ENCODE measurements at places on chromosomes 2 and 18.

DNA sequence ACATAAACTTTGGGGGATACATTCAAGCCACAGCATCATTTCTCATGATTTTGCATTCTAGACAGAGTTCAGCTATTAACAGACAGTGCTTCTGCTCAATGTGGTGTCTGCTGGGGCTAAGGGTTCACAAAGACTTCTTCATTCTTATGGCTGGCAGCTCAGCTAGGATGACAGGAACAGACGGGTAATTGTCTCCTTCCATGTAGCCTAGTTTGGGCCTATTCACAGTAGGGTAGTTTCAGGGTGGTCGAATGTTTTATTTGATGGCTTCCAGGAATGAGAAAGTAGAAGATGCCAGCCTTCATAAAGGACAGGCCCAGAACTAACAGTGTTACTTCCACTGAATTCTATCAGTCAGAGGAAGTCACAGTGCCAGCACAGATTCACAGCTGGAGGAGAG, 26.0 kb upstream of the BCL2L11 start:
- no peak for DNase-seq

GRCh38 chr2:122135021-122135937, 379.8 kb downstream of the TSN start:
- DNase-seq, result no peak

DNA sequence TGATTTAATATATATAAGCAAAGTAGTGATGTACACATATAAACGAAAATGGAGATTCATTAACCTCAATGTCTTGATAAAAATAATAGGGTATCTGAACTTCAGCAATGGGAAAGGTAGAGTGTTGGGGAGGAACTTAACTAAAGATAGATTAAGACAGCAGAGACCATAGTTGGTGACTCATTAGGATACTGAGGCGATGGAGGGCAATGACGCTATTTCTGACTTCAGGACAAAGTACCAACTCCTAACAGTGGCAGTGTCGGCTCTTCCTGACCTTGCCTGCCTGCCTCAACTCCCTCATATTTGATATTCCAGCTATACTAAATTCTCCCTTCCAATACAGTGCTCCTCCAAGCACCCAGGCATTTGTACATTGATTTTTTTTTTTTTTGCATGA, 98.6 kb downstream of the CDH2 start:
- no peak for DNase-seq

DNA sequence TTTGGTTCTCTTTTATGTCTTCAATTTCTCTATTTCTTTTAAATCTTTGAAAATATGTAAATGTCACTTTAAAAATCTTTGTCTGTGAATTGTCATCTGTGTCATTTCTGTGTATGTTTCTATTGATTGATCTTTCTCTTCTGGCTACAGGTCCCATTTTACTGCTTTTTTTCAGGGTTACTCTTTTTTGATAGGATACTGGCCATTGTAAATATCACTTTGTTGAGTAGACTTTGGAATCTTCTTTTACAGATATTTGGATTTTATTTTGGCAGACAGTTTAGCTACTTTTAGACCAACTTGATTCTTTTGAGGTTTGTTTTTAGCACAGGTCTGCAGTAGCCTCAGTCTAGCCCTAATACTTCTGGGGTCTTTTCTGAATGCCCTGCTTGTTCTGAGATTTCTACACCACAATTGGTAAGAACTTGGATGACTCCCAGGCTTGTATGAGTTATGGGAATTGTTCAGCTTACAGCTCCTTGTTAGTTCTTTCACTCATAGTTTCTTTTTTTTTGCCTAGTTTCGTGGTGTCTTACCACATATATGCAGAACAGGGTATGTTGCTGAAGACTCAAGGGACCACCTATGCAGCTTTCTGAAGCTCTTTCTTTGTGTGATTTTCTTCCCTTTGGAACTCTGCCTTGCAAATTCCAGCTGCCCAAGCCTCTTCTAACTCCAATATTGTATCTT, 122.2 kb downstream of the QPCT start:
- DNase-seq, result no peak

GRCh38 chr18:63646936-63647335, 2.9 kb upstream of the SERPINB4 start:
- DNase-seq, result no peak

GRCh38 chr2:175414191-175414881, 232.8 kb upstream of the ATP5MC3 start:
- DNase-seq, result no peak

GRCh38 chr2:128504246-128505149, 185.8 kb upstream of the HS6ST1 start:
- DNase-seq, result no peak

DNA sequence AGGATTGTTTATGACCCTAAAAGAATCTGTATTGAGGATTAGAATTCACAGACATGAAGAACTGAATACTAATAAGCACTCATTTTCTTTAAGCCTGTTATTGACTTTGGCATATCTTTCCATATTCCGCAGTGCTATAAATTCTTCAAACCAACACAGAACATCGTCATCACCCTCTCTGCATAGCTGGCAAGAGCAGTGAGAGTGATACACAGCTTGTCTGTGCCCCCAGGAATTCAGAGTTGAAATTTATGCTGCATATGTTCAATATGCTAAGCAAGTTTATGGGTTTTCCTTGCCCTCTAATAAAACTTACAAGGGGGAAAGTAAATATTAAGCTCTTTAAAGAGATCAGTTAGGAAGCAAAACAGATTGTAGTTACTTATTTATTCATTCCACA, 32.7 kb downstream of the CTLA4 start:
- no peak for DNase-seq

DNA sequence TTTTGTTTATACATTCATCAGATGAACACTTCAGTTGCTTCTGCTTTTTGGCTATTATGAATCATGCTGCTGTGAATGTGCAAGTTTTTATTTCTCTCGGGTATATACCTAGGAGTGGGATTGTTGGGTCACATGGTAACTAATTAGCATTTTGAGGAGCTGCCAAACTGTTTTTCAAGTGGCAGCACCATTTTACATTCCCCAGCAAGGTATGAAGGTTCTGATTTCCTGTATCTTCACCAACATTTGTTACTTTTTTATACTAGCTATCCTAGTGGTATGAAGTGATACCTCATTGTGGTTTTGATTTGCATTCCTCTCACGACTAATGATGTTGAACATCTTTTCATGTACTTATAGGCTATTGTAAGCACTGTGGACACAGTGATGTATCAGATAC, 53.9 kb downstream of the DYNC1I2 start:
- DNase-seq, result no peak

GRCh38 chr2:129191530-129191929, 787.9 kb upstream of the RAB6C start:
- DNase-seq, result no peak

Measured in stimulated activated CD4-positive, alpha-beta T cell treated with anti-CD3 and anti-CD28 coated beads, Interleukin-1b, Interleukin-23, amount 100 ng/mL, for 1 hour (primary cell).